Stimulated activated CD4-positive, alpha-beta T cell treated with anti-CD3 and anti-CD28 coated beads, Interleukin-12 subunit alpha, Interleukin-12 subunit beta, amount 100 ng/mL, for 4 hours (primary cell): ENCODE measurements at places on chromosomes 5 and 9.
A peak's percentile ranks its signal among the peaks of the same experiment; 100 is the strongest.

- DNase-seq: no peak
Observed at GRCh38 chr5:177368869-177369644, 11.3 kb downstream of the RGS14 start.

- DNase-seq: no peak
Observed at GRCh38 chr9:132457504-132458236, 47.7 kb downstream of the CFAP77 start.

DNA sequence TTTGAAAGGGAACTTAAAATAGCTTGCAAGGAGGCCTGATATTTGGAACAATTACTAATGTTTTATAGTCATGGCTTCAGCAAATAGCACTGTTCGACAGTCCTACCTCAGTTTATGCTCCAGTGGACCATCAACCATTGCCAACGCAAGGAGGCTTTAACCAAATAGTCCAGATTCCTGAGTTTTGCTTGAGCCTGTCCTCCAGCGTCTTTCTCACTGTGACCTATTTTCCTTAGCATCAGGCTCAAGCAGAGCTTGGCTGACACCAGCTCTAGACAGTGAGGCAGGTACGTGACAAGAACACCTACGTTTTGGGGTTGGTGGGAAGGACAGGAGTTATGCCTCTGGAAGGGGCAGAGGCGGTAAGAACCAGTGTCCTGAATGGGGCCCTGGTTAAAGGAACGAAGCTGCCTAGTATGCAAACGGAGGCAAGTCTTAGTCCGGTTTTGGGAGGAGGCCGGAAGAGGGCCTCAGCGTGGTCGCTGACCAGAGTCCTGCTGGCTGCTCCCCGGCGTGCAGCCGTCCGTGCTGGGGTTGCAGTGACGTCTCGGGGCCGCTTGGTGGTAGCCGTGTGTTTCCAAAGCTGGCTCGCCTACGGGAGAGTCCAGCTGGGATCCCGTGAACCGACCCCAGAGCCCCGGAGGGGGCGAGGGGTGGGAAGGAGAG, 998 bp upstream of the FGF18 start:
- DNase-seq: peak; percentile 38

DNA sequence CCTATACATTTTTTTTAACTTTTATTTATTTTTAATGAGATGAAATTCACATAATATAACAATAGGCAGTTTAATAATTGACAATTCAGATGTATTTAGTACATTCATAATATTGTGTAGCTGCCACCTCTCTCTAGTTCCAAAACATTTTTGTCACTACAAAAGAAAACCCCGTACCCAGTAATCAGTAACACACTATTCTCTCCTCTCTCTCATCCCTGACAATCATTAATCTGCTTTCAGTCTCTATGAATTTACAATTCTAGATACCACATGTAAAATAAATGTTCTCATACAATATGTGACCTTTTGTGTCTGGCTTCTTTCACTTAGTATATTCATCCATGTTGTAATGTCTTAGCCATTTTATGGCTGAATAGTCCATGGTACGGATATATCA, 244.8 kb upstream of the DMRT1 start:
- no peak for DNase-seq

- DNase-seq: no peak
Observed at GRCh38 chr9:2634818-2635217, 13.2 kb downstream of the VLDLR start.

DNA sequence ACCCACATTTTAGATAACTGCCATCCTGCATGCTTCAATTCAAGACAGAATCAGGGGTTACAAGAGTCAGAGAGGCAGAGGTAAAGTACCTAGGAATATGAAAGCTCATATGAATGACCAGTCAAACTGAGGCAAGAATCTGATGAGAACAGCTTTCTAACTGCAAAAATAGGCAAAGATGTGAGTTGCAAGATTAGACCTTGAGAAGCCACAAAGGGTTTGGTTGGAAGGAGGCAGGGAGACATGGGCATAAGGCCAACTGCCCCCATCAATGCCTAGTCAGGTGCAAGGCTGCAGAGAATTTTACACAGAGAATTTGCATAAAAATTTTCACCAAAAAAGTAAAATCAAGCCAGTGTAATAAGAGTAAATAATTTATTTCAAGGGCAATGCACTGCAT, 12.8 kb downstream of the FAM114A2 start:
- DNase-seq: no peak

DNA sequence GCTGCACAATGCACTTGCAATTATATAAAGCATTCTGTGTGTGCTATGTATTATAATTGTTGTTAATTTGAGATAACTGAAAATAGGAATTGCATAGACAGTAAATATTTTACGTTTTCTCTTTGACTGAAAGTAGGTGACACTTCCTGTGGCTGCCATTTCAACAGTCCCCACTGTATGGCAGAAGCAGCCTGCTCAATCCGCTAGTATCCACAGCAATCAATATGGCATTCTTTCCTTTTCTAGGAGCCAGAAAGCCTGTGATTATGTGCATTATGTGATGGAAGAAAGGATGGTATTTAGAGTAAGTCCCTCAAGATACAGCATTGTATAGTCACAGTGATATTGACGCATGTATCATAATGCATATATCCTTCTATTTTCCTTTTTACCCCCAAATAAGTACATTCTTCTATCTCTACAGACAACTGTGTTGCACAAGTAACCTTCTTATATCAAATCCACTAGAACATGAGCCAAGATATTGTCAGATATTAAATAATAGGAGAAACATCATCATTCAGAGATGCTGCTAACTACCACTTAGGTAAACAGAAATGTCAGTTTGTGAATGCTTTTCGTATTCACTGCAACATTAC, 59.7 kb downstream of the CARTPT start:
- DNase-seq: no peak

DNA sequence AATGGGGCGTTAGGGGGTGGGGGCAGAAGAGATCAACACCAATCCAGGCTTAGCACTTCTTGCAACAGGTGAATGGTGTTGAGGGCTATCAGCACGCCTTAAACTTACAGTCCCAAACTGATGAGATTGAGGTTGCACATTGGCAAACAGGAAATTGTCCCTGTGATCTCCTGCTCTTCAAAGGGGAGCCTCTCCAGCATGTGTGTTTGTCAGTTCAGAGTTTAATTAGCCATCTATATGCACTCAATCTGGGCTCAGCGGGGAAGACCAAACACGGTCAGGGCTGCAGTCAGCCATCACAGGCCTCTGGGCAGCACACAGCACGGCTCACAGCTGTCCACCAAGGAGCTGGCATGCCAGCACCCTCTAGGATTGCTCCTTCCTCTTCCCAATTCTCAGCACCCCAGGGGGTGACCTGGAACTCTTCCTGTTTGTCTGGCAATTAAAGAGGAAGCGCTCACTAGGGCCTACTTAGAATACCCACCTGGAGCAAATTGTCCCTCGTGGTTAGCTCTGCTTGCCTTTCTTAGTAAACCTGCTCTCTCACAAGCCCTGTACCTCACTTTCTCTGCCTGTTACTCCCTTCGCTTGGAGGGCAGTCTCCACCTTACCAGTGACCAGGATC, 217.4 kb downstream of the SLIT3 start:
- DNase-seq: no peak

GRCh38 chr5:114054594-114054993, 307.3 kb upstream of the KCNN2 start:
- DNase-seq: no peak

GRCh38 chr9:128169925-128170324, 9.9 kb downstream of the BBLN start:
- no peak for DNase-seq

DNA sequence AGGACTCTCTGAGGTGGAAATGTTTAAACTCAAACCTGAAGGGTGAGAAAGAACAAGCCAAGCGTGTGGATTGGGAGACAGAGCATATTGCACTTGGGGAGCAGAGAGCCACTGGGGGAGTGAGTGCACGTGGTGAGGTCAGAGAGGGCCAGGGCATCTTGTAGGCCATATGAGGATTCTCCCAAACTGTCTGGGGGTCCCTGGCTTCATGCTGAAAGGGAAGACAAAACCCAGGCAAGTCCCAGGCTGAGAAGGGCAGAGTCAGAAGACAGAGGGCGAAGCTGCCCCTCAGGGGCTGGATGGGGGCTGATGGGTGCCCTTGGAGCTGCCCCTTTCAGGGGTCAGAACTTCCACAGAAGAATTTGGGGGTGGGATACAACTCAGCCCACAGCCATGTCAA, 215.3 kb upstream of the S1PR3 start:
- DNase-seq: no peak

DNA sequence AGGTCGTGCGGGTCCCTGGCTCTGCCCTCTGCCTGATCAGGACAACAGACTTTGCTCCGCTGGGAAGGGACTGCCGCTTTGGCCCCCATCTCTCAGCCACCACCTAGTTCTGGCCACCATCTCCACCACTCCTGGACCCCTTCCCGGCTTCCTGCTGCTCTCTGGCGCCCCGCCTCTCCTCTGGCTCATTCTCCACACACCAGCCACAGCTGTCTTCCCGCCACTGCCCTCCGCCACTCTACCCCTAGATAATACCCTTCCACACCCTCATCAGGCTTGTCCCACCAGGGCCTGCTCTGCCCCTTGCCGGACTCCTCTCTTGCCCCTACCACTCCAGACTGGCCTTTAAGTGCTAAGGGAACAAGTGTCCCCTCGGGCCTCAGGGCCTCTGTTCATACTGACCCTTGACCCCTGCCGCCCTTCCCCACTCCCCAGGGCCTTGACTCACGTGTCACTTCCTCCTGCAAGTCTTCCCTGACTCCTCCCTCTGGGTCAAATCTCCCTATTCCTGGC, 3.0 kb upstream of the CDX1 start:
- no peak for DNase-seq

DNA sequence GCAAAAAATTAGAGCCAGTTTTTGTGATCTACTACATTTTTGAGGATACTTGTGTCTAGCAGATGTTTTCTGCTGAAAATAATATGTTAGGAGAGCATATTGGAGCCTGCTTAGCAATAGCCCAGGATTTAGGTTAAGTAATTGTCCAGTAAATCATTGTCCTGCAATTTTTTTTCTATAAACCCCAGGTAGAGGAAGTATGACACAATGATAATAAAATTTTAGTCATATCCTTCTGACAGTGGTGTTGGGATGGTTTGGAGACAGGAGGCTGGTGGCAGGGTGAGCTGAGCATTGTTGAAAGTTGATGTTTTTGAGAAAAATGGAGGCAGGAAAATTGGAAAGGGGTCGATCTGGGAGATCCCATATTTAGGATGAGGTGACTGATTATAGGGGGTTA, 3.5 kb downstream of the SNCAIP start:
- DNase-seq: no peak

DNA sequence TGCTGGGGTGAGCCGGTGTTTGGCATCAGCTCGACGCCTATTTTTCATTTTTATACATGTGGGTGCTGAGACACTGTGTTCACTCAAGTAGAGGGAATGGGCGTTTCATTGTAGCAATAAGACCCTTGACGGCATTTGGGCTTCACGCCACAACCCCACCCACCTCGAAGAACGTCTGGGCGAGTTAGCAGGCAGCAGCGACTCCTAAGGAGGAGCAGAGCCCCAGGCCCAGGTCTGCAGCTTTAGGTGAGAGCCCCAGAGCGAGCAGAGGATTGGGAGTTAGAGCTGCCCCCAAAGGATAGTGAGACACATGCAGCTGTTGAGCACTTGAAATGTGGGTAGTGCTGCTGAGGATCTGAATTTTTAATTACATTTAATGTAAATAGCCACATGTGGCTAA, 1.6 kb upstream of the ZFP62 start:
- no peak for DNase-seq

DNA sequence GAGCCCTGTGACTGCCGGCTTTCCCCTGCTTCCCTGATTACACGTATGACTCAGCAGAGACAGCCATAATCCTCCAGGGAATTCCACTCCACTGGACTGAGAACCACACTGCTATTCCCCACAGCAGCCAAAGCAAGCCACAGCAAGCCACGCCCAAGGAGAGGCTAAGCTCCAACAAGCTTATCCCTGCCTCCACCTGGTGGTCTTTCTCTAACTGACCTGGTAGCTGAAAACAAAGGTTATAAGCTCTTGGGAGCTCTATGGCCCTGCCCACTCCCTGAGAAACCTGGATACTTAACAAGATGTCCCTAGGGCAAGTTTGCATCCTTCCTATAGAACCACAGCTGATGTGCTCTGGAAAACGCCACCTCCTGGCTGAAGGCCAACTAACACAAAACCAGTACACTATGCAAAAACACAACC, 613.7 kb upstream of the CDH18 start:
- no peak for DNase-seq

DNA sequence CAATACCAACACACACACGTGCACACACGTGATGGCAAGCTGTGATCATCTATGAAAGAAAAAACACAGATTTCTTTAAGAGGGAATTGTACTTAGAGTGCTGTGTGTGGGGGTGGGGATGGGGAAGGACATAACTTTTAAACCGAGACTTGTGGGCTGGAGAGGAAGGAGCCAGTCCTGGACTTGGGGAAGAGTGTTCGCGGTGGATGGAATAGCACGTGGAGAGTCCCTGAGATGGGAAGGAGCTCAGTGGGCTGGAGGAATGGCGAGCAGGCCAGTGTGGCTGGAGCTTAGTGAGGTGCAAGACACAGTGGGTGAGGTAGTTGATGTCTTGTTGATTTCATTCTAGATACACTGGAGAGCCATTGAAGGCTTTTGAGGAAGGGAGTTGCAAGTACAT, 78.5 kb downstream of the RGS3 start:
- DNase-seq: no peak

DNA sequence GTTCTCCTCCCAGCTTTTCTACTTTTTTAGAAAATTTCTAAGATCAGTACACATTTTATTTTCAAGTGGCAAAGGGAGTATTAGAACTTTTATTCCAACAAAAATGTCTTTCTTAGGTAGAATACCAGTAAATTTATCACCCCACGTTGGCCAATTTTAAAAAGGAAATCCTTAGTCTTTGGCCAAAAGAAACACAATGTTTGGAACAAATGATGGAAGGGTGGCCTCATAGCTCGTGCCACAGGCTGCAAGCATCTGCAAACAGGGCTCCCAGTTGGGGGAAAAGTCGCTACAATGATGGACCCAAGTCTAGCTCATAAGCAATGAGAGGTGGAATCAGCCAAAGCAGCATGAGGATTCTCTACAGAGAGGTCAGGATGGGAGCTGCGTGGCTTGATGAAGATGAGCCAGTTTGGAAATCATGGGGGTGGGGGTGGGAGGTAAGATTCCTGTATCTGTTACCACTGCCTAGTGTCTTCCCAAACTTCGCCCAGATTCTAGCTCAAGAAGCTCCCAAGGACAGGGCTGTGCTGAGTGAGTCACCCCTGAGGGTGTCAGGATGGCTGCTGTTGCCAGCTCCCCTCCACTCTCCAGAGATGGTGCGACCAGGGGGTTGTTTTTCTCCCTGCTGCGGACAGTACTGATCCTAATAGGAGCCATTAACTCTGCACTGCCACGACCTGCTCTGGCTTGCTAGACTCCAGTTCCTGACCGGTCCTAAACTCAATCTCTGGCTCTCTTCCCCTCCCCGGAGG, 75.6 kb downstream of the DCP2 start:
- DNase-seq: no peak

DNA sequence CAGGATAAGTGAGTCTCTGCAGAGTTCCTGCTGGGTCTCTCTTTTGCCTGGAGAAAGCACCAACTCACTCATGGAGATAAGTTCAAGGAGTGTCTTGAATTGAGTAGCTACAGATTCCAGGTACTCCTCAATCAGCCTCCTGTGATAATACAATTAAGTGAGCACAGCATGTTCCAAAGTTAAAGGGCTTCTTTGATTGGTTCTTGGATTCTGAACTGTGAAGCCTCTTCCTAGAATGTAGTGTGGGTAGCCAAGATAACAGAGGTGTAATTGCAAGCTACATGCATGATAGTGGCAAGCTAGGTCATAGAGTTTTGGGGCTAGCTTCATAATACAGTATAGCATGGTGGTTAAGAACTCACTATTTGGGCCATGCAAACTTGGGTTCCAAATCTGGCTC, 23.2 kb upstream of the CARNMT1 start:
- no peak for DNase-seq

- DNase-seq: no peak
Observed at GRCh38 chr9:35618325-35618727, at the start of gene CD72. Gene CD72, minus strand, starts transcription at chr9:35618413. Its CDS starts 110 bp downstream, at chr9:35618303.

GRCh38 chr5:35138232-35138631, 90.5 kb upstream of the AGXT2 start:
- DNase-seq: no peak
